ENCODE measurements at places on chromosomes 2 and 18.

DNA sequence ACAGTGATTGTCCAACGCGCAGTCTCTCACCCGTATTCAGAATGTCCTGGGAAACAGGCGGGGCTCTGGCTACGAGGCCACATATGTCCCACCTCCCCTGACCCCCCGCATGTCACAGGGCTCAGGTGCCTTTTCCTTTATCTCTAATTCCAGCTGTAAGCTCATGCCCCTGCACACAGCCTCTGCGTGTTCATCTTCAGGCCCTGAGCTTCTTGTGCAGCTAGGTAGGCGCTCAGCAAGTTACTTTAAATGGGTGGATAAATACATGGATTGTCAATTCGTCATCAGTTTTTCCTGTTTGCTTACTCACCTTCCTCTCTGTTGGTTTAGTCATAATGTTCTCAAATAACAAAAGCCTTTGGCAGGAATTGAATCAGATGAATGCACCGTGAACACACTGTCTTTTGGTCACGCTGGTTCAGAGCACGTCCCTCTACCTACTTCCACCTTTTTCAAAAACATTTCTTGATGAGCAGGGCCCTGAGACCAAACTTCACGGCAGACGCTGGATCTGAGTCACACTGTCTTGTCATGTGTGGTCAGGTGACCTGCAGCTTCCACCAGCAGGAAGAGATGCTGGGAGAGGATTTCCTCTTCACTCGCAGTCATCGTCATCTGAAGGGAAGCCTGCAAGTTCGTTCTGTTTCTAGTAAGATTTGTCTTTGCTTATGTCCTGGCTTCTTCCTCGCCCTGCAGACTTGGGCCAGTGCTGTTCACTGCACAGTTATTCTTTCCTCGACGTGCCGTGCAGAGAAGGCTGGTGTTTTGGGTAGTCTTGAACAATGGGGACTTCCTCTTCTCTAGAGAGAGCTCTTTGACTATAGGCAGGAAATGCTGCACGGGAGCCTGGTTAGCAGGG, 138.1 kb downstream of the PTGR3 start:
- DNase-seq: peak; percentile 55

- no peak for DNase-seq
These were observed 2.7 kb upstream of the TMBIM1 start for GRCh38 chr2:218295029-218295428.

DNA sequence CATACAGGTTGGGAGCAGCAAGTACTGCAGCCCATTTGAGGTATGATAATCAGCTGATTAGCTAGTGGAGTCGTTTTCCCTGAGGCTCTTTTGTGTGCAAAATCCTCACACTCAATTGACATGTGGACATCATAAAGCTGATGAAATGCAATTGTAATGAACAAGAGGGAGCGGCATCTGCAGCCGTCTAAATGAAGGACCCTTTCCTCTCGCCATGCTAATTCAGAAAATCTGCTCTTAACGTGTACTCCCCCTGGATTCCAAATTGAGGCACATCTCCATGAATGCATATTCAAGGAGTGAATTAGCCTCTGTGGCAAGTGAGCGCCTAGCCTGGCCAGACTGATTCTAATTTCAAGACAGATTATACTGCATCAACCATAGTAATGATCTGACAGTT, 260.9 kb upstream of the ATP5MC3 start:
- DNase-seq: no peak

- DNase-seq: no peak
These were observed 11.1 kb downstream of the COLEC12 start for GRCh38 chr18:489244-490023.

- no peak for DNase-seq
These were observed 27.8 kb downstream of the NXPH2 start for GRCh38 chr2:138752197-138752956.

DNA sequence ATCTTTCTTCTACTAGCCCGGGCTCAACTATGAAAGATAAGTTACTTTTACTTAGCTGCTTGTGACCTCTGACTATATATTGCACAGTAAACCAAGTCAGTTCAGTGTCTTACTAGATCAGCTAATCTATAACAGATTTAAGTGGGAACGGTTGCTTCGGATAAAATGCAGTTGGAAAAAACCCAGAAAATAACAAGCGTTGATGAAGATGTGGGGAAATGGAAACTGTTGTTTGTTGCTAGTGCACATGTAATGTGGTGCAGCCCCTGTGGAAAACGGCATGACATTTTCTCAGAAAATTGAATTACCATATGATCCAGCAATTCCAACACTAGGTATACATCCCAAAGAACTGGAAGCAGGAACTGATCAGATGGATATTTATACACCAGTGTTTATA, 248.5 kb downstream of the PRKCE start:
- no peak for DNase-seq

DNA sequence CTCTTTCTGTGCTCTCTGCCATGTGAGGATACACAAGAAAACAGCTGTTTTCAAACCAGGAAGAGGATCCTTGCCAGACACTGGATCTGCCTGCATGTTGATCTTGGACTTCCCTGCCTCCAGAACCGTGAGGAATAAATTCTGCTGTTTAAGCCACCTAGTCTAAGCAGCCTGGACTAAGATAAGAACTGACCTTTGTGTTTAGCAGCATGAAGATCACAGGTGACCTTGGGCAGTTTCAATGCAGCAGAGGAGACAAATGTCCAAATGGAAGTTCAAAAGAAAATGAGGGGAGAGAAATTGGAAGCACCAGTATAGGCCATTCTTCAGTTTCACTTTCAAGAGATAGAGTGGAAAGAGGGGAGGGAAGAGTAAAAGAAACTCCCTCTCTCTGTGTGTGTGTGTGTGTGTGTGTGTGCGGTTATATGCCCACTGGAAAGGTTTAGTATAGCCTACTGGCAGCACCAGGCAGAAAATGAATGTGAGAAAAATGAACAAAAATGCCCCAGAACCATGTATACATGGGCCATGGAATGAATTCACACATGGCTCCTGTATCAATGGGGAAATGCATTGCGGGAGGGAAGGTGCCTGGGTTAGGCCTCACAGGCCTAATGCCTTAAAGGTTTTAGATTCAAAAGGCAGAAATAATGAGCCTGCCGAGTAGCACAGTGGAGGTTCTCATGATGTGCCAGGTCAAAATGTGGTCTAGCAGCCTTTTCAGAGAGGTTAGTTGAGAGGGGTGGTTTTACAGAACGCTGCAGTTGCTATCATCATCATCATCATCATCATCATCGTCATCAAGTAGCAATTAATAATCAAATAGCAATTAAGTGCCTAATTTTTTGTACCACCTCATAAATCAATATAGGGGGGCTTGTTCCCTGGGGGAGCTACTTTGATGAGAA, 1.1 kb upstream of the CERS6 start:
- no peak for DNase-seq

GRCh38 chr2:174570318-174570958, 27.2 kb downstream of the WIPF1 start:
- no peak for DNase-seq

DNA sequence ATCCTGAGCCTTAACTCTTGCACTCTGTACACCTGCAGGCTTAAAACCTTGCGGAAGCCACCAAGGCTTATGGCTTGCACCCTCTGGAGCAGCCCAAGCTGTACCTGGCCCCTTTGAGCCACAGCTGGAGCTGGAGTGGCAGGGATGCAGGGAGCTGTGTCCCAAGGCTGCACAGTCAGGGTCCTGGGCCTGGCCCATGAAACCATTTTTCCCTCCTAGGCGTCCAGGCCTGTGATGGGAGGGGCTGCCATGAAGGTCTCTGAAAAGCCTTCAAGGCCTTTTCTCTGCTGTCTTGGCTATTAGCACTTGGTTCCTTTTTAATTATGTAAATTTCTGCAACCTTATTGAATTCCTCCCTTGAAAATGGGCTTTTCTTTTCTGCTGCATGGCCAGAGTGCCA, 56.4 kb downstream of the FAM124B start:
- no peak for DNase-seq

DNA sequence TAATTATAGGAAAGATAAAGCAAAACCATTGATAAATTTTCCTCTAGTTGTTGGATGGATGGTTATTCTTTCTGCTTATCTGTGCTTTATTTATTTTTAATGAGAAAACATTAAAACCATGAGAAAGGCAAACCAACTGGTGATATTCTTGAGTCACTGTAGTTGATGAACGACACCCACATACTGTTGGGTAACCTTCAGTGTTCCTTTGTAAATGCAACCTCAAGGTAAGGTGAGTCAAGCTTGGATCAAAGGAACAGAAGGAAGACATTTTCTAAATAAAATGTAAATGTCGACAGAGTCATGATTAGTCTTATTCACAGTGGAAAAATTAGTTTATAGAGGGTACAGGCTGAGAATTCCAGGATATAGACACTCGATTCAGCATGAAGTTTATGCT, 12.7 kb downstream of the ABCB11 start:
- no peak for DNase-seq

DNA sequence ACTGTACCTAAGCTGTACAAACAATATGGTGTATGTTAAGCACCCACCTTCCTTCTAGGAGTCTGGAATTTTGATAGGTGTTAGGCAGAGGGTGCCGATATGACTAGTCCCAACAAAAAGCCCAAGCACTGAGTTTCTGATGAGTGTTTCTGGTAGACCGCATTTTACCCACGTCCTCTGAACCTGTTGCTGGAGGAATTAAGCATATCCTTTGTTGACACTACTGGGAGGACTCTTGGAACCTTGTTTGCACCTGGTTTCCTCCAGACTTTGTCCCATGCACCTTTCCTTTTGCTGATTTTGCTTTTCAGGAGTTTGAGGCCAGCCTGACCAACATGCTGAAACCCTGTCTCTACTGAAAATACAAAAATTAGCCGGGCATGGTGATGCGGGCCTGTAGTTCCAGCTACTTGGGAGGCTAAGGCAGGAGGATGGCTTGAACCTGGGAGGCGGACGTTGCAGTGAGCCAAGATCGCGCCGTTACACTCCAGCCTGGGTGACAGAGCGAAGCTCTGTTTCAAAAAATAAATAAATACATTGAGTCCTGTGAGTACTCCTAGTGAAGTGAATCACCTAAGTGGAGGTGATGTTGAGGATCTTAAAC, 11.4 kb upstream of the SPAST start:
- no peak for DNase-seq

GRCh38 chr2:101803945-101804696, 106.6 kb downstream of the MAP4K4 start:
- DNase-seq: no peak

- no peak for DNase-seq
These were observed 165.2 kb downstream of the TMEM200C start for GRCh38 chr18:5729983-5730699.

GRCh38 chr2:185811580-185811979, 73.0 kb downstream of the FSIP2 start:
- no peak for DNase-seq

DNA sequence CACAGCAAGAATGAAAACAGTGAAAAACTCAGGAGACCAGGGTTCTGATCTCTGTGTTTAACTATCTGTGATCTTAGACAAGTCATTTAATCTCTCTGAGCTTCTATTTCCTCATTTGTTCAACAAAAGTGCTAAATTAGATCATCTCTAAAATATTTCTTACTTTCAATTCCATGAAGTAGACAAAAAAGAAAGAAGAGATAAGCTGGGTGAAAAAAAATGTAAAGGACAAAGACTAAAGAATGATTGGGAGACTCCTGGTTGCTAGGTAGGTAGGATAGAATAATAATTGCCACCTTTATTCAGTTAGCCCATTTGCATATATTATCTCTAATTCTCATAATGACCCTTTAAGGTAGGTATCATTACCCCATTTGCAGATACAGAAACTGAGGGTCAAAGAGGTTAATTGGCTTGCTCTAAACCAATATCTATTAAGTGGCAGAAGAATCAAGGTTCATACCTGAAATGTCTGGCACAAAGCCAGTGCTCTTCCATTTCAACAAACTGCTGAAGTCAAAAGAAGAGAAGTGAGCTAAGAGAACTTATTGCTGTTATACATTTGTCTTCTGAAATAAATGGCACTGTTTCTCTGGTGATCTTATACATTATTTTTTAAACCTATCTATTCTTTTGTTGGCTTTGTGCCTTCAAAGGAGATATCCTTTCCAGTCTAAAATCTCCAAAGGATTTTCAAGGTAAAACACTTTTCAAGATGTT, 141.7 kb downstream of the OTX1 start:
- DNase-seq: no peak

- DNase-seq: no peak
These were observed 146.3 kb downstream of the LAMA3 start for GRCh38 chr18:23835506-23835905.

DNA sequence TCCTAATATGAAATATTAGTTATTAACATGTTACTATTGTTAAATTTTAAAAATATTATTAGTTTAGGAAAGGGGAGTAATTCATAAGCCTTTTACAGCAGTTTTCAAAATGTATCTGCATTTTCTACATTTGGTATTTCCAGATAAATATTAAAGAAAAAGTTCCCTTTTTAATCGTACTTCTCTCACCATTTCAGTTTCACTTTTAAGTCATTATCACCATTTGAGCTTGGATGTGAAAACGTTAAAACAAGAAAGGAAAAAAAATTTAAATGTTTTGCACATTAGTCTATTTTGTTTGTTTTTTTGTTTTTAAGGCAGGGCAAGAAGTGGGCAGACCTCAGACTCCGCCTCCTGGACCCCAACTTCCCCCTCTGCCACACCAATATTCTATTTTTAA, 3.3 kb upstream of the SRSF7 start:
- DNase-seq: no peak

GRCh38 chr2:74028290-74028689, 43.6 kb downstream of the TET3 start:
- DNase-seq: no peak

GRCh38 chr2:111624411-111625156, 259.4 kb downstream of the ANAPC1 start:
- no peak for DNase-seq

DNA sequence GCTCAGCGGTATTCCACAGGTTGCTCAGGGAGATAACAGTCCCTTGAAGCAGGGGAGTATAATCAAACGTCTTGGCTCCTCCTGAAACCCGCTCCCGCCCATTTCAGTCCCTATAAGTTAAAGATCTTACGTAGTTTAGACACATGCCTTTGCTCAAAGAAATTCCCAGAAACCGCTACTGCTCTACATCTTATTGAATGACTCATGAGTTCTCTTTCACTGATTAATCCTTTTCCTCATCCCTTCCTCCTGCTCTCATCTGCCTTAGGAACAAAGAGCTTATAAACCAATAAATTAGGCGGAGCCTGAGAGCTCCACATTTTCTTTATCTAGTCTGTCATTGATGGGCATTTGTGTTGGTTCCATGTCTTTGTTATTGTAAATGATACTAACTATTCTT, 4.2 kb upstream of the SERPINB4 start:
- DNase-seq: no peak
